Pons (tissue), 1 donor: ENCODE measurements at places on chromosomes 12 and 14.

- peak; percentile 45 for DNase-seq
Observed at GRCh38 chr12:130761537-130762318, 45.6 kb upstream of the RIMBP2 start.

DNA sequence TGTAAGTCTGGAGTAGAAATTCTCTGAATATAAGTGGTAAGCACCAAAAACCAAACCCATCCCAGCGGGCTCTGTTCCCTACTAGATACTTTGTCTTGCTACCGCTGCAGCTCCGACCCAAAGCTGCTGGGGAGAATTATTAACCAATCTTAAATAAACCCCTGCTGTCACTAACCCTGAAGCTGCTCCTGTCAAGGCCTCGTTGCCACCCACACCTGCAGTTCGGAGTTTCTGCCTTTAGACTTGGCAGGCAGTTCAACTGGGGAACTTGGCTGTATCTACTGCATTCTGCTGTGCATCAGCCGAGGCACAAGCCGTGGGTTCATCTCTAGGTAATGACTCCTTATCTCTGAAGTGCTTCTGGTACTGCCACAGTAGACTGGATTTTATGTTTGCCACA lies 55.5 kb downstream of the PPM1A start:
- DNase-seq, result no peak

- no peak for DNase-seq
Observed at GRCh38 chr14:64674829-64675228, 29.4 kb upstream of the PLEKHG3 start.

- peak; percentile 96 for DNase-seq
Observed at GRCh38 chr12:124512667-124513296, 54.6 kb downstream of the NCOR2 start.

DNA sequence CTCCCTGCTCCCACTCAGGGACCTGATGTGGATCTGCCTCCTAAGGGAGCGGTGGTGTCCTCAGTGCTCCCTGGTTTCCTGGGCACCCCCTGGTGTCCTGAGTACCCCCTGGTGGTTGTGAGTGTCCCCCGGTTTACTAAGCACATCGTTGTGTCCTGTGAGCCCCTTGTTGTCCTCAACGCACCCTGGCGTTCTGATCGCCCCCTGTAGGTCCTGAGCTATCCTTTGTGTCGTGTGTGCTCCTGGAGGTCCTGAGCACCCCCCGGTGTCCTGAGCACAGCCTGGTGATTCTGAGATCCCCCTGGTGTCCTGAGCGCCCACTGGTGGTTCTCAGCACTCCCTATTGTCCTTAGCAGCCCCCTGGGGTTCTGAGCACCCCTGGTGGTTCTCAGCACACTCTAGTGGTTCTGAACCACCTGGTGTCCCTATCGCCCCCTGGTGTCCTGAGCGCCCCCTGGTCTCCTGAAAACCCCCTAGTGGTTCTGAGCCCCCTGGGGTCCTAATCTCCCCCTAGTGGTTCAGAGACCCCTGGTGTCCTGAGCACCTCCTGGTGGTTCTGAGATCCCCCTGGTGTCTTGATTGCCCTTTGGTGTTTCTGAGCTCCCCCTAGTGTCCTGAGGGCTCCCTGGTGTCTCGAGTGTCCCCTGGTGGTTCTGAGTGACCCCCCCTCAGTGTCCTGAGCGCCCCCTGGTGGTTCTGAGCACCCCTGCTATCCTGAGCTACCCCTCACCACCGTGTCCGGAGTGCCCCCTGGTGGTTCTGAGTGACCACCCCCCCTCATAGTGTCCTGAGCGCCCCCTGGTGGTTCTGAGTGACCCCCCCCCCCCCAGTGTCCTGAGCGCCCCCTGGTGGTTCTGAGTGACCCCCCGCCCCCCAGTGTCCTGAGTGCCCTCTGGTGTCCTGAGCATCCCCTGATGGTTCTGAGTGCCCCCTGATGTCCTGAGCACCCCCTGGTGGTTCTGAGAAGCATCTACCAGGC lies 615.1 kb downstream of the TMEM121 start:
- DNase-seq, result no peak

- no peak for DNase-seq
Observed at GRCh38 chr12:21353487-21353886, 18.8 kb upstream of the SLCO1A2 start.

DNA sequence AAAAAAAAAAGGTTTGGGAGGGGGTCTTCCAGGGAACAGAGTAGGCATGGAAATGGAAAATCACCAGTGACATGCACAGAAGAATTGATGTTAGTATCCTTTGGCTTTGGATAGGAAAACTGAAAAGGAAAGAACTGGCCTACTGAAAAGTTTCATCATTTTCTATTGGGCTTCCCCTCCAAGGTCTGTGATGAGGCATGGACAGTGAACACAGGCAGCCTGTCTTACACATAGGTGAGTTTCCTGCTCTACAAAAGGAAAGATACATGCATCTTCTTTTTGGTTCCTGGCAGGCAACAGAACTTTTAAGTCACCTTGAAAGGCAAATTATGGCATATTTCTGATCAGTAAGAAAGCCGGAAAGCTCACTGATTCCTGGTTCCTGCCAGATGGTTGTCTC lies 5.8 kb downstream of the BMAL2 start:
- no peak for DNase-seq

GRCh38 chr12:1500095-1500801 lies 94.1 kb downstream of the FBXL14 start:
- peak; percentile 29 for DNase-seq

DNA sequence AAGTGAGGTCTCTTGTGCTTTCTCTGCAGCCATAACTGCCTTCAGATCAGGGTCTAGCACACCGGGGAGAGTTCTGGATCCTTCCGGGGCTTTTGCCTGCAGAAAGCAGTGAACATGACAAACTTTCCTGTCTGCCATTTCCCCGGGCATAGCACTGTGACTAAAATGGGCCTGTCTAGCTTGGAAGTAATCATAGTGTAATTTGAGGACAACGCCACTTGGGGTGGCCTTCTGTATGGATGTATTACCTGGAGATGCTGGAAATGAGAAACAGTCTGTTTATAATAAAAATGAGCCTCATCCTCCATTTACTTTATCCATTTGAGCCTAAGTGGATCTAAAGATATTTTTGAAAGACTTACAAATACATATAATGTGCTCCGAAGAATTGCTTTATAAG lies 453.7 kb downstream of the VRK1 start:
- no peak for DNase-seq

- no peak for DNase-seq
Observed at GRCh38 chr12:124544311-124544970, 23.0 kb downstream of the NCOR2 start.

- DNase-seq, result no peak
Observed at GRCh38 chr12:29734734-29735133, 49.0 kb downstream of the TMTC1 start.

DNA sequence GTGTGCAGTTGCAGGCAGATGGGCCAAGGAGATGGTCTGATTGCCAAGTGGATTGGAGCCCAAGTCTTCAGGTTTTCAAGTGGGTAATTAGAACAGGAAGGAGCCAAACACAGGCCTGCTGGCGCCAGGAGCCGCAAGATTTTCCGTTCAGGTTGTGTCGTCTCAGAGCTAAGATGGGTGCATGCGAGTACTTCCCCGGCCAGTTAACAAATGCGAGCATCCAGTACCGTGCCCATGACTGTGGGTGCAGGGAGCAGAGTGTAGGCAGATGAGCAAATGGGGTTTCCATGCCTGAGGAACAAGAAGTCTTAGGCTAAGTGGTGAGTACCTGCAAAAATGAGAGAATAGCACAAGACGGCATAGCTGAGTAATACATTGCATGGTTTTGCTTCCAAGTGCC lies 90.5 kb downstream of the CHST11 start:
- DNase-seq, result peak; percentile 13

GRCh38 chr12:78403681-78404080 lies 460.9 kb upstream of the SYT1 start:
- DNase-seq, result no peak

GRCh38 chr14:88256997-88257950 lies 65.8 kb downstream of the KCNK10 start:
- DNase-seq, result no peak

DNA sequence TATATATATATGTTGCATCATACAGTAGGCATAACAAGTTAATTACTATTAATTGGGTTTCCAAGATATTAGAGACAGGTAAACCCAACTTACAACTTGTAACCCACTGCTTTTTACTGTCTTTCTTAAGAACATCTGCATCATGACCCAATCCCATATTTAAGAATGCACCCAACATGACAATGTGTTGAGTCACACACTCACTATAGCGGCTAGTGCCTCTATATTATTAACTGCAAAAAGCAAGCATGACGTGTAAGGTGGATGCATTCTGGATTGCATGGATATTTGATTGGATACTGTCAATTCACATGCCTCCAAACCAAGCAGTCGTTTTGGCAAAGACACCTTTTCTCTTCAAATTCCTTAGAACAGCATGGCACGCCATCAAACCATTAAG lies 68.2 kb downstream of the KSR2 start:
- no peak for DNase-seq

GRCh38 chr12:78037707-78038106 lies 207.0 kb downstream of the NAV3 start:
- DNase-seq, result no peak

GRCh38 chr12:59803735-59804134 lies 207.9 kb downstream of the SLC16A7 start:
- no peak for DNase-seq

DNA sequence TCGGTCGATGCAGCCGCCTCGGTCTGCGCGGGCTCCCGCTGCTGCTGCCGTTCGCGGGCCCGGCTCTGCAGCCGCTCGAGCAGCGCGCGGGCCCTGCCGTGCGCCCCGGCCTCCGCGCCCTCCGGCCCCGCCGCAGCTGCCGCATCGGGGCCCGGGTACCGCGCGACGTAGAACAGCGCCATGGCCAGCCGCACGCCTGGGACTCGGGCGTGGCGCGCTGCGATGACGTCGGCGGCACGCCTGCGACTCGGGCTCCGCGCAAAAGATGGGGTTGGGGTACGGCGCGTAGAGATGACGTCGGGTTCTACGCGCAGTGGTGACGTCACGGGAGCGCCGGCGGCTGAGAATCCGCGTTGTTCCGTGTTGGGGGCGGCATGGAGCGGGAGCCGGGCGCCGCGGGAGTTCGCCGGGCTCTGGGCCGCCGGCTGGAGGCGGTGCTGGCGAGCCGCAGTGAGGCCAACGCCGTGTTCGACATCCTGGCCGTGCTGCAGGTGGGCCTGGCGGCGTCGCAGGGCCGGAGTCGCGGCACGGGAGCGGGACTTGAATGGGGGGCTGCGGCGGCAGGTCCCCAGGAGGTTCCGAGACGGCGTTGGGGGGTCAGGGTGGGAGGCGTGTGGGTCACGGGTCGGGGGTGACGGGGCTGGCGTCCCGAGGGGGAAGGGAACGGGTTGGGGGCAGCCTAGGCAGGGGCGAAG lies at the start of the genes DDX51 and NOC4L:
Gene DDX51, minus strand, starts transcription at position 205 of the 695 bp plus-strand sequence. Its CDS starts 23 bp downstream, at position 182.
Gene NOC4L, plus strand, starts transcription at position 343 of the 695 bp plus-strand sequence. Its CDS starts 32 bp downstream, at position 375.
- DNase-seq, result peak; percentile 83

DNA sequence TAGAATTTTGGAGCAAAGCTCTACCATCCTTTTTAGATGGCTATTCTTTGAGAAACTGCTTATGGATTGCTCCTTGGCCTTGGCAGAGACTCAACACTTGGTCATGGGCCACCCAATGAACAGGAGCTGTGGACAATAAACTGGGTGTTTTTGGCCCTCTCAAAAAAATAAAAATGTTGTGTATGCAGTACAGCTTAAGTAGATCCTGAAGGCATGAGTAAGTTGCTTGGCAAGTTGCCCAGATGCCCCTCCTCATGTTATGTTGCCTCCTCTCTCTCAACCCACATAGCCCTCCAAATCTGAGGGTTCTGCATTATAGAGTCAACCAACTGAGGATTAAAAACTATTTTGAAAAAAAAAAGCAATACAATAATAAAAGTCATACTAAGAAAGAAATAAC lies 124.9 kb downstream of the ATP23 start:
- DNase-seq, result no peak

DNA sequence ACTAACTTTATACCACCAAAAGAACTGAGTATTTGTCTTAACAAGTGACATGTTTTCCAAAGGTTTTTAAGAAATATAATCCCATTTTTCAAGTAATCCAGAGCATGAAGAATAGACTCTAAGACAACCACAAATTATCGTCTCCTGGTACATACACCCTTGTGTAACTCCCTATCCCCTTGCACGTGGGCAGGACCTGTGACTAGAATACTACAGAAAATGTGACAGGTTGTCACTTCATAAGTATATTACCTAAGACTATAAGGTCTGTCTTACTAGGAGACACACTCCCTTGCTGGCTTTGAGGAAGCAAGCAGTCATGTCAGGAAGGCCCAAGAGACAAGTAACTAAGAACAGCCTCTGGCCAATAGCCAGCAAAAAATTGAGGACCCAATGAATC lies 8.3 kb upstream of the TTC5 start:
- no peak for DNase-seq

- no peak for DNase-seq
Observed at GRCh38 chr14:75123991-75124390, 2.9 kb downstream of the NEK9 start.

GRCh38 chr12:121513464-121514183 lies 67.2 kb downstream of the KDM2B start:
- DNase-seq, result no peak

GRCh38 chr14:26987744-26988363 lies 390.0 kb upstream of the NOVA1 start:
- DNase-seq, result no peak

DNA sequence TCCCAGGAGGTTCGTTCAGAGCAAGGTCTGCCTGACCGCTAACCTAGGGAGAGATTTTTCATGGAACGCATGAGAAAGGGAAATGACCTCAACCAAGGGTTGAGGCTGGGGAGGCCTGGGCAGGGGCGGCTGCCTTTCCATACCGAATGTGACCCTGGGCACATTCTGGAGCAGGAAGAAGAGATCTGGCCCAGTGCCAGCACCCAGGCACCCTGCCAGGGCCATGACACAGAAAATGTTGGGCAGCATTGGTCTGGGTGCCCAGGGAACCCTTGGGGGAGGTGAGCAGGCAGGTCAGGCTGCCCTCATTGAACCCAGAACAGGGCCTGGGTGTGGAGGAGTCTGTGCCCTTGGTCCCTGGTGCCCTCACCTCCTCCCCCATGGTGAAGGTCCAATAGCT lies 106.8 kb downstream of the CALM1 start:
- DNase-seq, result no peak

DNA sequence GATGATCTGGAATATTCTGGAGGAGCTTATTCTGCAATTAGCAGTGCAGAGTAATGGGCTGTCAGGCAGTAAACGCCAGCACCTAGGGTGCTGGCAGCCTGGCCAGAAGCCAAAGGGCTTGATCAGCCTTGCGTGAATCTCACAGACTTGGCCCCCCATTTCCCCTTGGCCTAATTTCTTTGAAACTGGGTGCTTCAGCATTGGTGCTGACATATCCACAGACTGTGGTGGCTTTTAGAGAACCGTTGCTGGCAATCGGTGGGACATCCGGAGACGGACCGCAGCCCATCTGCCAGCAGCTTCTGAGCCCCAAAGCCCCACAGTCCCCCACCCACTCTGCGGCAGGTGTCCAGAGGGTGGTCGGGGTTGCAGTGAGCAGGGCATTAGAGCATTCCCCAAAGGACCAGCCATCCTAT lies 157.1 kb downstream of the CALM1 start:
- peak; percentile 59 for DNase-seq

- no peak for DNase-seq
Observed at GRCh38 chr12:105223352-105223845, 12.6 kb downstream of the APPL2 start.
